ENCODE measurements at places on chromosomes 12 and 14.

- no peak for DNase-seq
Observed at GRCh38 chr12:95986635-95987570, 9.2 kb downstream of the HAL start.

GRCh38 chr12:227923-228845, 14.2 kb upstream of the SLC6A12 start:
- no peak for DNase-seq

DNA sequence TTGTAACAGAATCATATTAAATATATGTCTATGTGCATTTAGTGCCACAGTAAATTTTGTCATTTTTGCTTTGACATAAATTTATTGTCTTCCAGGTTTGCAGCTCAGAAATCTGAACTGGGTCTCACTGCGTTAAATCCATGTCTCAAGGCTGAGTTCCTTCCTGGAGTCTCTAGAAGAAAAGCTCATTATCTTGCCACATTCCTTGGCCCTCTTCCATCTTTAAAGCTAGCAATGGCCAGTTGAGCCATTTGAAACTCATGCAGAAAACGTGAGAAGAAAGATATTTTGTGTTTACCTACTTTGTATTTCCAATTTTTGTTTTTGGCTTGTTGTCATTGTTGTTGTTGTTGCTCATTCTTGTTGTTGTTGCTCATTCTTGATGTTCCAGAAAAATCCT, 10.7 kb downstream of the PRH1 start:
- DNase-seq, result no peak

DNA sequence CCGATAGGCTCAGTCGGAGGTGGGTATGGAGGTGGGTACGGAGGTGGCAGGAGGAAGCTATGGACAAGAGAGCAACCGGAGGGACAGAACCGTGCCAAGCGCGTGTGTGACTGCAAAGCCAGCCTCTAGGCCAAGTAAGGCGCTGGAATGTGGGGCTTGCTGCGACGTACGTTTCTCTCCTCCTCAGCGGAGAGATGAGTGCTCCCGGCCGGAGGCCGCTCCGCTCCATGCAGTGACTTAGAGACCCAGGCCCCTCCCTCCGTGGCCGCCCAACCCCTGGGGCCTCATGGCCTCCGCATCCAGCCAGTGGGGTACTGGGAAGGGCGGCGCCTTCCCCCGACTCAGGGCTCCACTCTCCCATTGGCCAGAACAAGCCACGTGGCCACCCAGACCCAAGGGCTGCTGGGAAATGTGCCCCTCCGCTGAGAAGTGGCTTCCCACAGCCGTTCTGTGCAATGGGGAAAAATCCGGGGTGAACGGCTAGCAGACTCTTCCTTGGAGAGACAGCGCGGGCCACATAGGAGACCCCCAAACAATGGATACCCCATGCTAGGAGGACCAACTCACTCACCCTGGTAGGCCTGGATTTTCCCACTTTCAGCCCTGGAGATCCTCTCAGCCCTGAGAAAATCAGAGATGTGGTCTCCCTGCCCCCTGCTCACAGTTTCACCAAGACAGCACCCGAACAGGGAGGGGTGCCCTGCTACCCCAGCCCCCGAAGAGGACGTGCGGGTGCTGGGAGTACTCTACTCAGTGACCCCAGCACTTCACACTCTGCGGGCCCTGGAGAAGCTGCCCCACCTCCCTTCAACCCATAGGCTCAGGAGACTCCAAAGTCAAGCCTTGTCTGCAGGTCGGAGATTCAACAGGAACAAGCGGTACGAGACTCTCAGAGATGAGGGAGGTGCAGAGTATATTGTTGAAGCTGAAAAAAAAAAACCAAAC, 66.7 kb downstream of the RIMBP2 start:
- no peak for DNase-seq

- no peak for DNase-seq
Observed at GRCh38 chr12:124550123-124551089, 17.0 kb downstream of the NCOR2 start.

- no peak for DNase-seq
Observed at GRCh38 chr14:55518391-55518790, 61.6 kb upstream of the KTN1 start.

- DNase-seq, result no peak
Observed at GRCh38 chr12:124088217-124088907, 115.3 kb downstream of the ZNF664 start.
